Stimulated activated CD4-positive, alpha-beta T cell treated with anti-CD3 and anti-CD28 coated beads, Interleukin-4, amount 100 ng/mL, for 24 hours (primary cell): ENCODE measurements at places on chromosomes 7 and 10.

GRCh38 chr10:60479305-60480020, 89.8 kb upstream of the ANK3 start:
- no peak for DNase-seq

GRCh38 chr10:28387140-28387539, 84.3 kb upstream of the MPP7 start:
- DNase-seq, result no peak

GRCh38 chr7:39035156-39035555, 57.4 kb downstream of the POU6F2 start:
- DNase-seq, result no peak

GRCh38 chr10:121648059-121648458, 49.8 kb upstream of the FGFR2 start:
- no peak for DNase-seq

DNA sequence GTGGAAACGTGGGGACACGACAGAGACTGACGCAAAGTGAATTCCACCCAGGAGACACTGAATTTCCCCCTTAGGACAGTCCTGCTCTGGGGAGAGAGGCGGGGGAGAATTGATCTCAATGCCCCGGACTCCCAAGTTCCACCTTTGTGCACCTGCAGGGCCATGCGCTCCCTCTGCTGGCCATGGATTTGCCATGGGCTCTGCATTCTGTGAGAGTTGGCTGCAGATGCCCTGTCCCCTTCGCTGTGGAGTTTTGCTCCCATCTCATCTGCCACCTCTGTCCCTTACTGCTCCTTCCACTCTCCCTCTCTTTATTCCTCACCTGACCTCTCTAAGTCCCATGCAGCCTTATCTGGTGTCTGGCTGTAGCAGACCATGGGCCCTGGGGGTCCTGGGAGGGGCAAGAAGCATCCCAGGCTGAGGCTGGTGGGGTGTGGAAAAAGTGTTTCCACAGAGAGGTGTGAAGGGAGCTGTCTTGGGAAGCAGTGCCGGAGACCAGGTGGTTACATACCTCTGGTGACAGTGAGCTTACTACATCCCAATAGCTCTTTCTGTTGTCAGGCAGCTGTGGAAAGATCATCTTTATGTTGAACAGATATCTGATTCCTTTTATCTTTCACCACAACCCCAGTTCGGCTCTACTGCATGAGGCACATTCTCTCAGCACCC, 14.3 kb downstream of the GHRHR start:
- DNase-seq, result no peak

GRCh38 chr7:139505563-139505962, 17.9 kb upstream of the CLEC2L start:
- DNase-seq, result no peak

DNA sequence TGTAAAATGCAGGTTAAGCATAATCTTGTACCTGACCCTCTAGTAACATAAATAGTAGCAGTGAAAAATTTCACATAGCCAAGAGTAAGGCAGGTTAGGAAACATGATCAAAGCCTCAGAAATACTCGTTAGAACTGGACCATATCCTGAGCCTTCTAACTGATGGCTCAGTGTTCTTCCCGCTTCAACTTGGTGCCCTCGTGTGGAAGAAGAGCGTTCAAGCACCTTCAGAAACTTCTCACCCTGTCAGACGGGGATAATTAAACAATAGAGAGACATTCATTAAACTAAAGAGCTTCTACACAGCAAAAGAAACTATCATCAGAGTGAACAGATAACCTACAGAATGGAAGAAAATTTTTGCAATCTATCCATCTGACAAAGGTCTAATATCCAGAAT, 124.5 kb downstream of the MYOF start:
- DNase-seq, result no peak

GRCh38 chr10:92122941-92123450, 167.9 kb downstream of the CPEB3 start:
- DNase-seq, result no peak

GRCh38 chr10:8052956-8053445, 1.5 kb upstream of the GATA3 start:
- no peak for DNase-seq
